Memory B cell (primary cell): ENCODE measurements at places on chromosomes 5 and 9.

DNA sequence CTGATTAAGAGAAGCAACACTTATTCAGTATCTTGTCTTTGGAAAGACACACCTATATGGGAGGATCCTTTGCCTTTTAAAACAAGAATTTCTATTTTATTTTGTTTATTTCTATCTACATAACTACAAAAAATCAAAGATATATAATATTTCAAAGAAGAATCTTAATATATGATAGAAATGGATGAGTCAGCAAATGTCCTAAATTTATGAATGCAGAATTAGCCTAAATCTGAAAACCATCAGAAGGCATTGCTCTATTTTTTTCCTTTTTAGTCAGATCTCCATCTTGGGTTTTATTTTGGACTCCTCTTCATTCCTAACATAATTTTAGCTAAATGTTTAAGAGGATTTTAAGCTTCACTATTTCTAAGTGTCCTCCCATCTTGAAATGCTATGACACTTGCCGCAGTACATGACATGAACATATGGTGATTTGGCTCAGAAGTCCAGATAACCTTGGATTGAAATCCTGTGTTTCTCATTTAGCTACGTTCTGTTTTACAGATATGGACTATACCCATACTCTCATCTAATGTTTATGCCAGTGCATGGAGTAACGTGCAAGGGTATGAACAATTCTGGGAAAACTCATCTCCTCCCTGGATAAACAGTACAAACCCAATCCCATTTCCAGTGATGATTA lies 1322.8 kb upstream of the DMAC1 start:
- no peak for DNase-seq

GRCh38 chr9:137813167-137813566 lies 64.4 kb upstream of the CACNA1B start:
- no peak for DNase-seq

GRCh38 chr5:61381968-61382367 lies 49.9 kb downstream of the ZSWIM6 start:
- no peak for DNase-seq

DNA sequence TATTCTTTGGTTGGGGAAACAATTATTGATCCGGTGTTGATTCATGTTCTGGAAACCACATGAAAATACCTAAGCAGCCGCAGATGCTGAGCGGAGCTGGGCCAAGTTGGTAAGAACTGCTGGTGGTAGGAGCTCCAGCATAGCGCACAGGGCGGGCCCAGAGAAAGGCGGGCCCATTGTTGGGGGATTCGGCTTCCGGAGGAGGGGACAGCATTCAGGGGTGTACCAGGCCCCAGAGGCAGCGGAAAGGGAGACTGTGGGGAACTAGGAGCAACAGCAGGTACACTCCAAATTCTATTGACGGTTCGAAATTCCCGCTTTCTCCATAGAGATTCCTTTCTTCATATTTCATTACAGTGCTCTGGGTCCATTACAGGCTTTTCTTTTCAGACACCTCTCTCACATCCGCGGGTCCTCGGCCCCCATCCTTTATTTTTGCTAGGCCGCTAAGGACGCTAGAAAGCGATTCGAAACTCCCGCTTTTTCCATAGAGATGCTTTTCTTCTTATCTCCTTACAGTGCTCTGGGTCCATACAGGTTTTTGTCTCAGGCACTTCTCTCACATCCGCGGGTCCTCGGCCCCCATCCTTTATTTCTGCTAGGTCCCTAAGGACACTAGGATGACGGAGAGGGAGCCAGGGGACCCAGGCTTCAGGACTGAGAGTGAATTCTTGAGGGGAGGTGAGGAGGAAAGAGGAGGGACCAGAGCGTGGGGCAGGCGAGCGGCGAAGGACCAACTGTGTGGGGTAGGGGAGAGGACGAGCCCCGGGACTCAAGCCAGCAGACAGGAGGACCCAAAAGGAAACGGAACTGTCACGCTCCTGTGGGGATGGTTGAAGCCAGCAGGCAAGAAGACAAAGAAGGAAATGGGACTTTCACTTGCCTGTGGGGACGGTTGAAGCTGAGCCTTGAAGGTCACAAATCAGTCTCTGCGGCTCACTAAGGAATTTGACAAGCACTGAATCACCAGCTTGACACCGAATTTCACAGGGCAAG lies at the start of gene CCDC152:
TSS of gene CCDC152 (plus strand) at position 213 of the 996 bp plus-strand sequence. CDS start 2,304 bp downstream, outside the sequence.
- no peak for DNase-seq

- DNase-seq, result no peak
Observed at GRCh38 chr5:157168286-157168685, 2.2 kb upstream of the GARIN3 start.

- DNase-seq, result no peak
Observed at GRCh38 chr5:104018299-104018698, 455.7 kb upstream of the NUDT12 start.

- DNase-seq, result no peak
Observed at GRCh38 chr9:93264338-93265125, 80.6 kb downstream of the WNK2 start.

- DNase-seq, result no peak
Observed at GRCh38 chr9:119337573-119337972, 31.7 kb downstream of the BRINP1 start.

- no peak for DNase-seq
Observed at GRCh38 chr5:586751-587285, 25.3 kb upstream of the CEP72 start.

- DNase-seq, result no peak
Observed at GRCh38 chr5:42242881-42243485, 180.3 kb upstream of the GHR start.

GRCh38 chr5:68843624-68844364 lies 250.0 kb upstream of the SLC30A5 start:
- no peak for DNase-seq

DNA sequence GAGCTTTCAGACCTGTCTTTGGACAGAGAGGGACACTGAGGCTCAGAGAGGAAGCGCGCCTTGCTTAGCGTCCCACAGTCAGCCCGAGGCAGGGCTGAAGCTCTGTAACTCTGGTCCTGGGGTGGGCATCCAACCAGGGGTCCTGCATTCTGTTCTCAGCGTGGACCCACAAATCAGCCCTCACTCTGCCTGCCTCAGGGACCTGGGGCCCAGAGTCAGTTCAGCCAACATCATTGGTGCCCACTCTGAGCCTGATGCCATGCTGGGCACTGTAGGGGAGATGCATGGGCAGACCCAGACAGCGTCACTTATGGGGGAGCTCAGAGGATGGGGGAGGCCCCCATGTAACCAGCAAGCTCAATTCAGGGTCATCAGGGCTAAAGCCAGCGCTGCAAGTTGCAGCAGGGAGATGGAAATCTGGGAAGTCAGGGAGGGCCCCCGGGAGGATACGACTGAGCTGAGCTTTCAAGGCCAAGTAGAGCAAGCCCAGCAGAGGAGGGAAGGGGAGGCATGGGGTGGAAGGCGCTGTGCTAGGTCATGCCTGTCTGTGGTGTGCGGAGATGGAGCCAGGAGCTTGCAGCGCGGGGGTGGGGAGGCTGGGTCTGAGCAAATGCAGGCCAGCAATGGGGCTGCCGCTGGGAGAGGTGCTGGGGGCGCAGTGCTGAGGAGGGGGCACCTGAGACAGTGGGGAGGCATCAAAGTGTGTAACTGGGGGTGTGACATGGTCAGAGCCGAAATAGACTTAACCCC lies 21.1 kb downstream of the CORO2A start:
- DNase-seq, result no peak

GRCh38 chr9:28671000-28671399 lies 1097.7 kb upstream of the C9orf72 start:
- DNase-seq, result no peak
